Stimulated activated CD4-positive, alpha-beta T cell treated with anti-CD3 and anti-CD28 coated beads, Interleukin-12 subunit alpha, Interleukin-12 subunit beta, amount 100 ng/mL, for 24 hours (primary cell): ENCODE measurements at places on chromosomes 1 and 21.

DNA sequence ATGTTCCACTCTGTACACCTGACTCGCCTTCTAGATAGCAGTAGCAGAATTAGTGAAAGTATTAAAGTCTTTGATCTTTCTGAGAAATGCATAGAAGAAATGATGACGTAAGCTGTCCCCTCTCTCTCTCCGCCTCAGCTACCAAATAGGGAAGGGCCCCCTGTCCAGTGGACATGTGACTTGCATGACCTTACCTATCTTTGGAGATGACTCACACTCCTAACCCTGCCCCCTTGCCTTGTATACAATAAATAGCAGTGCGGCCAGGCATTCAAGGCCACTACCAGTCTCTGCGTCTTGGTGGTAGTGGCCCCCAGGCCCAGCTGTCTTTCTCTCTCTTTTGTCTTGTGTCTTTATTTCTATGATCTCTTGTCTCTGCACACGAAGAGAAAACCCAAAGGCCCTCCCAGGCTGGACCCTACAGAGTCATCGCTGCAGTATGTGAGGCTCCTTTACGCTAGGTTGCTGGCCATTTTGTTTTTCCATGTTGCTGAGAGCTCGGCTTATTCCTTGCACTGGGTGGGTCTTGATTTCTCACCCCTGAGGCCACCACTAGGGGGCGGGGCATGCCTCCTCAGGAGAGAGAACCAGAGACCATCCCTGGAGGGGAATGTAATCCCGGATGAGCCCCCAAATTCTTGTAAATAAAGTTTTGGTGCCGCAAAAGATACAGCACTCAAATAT, 16.0 kb upstream of the ZBTB8B start:
- DNase-seq = no peak

- no peak for DNase-seq
Measured at GRCh38 chr1:222909586-222909985, 94.7 kb downstream of the DISP1 start.

GRCh38 chr1:158077411-158078256, 84.2 kb downstream of the KIRREL1 start:
- DNase-seq = no peak

DNA sequence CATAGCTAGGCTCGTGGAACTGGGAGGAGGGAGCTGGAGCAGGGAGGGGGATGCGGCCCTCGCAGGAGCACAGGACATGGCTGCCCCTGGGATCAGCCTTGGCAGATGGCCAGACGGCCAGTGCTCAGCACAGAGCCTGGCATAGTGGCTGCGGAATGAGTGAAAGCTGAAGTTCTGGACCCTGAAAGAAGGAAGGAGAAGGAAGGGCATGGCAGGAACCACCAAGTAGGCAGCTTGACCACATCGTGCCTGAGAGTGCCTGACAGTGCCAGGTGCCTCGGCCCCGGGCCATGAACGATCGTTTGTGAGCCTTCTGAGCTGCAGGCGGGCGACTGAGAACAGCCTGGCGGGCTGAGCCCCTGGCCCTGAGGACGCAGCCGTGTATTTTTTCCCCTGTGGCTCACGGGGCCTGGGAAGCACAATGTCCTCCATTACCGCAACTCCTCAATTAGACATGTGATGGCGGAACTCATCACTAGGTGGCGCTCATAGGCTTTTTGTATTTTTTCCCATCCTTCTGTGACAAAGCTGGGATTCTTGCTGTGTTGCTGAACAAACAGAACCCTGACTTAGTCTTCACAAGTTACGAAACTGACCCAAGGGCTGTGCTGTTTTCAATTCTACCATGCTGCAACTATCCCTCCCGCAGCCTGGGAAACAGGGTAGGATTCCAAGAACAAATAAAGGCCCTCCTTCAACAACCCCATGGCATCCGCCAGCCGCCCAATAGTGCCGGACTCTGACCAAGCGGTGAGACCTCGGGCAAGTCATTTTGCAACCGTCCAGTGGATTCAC, 29.9 kb upstream of the TMEM61 start:
- DNase-seq = peak; percentile 17

GRCh38 chr21:28674763-28675162, 317.9 kb downstream of the LTN1 start:
- DNase-seq = no peak
